ENCODE measurements at places on chromosomes 6 and 20.

GRCh38 chr6:89144354-89144906, 1.4 kb upstream of the PM20D2 start:
- no peak for DNase-seq

GRCh38 chr6:161013695-161014094, 22.1 kb downstream of the MAP3K4 start:
- DNase-seq, result no peak

GRCh38 chr6:46592740-46593139, 59.9 kb downstream of the CYP39A1 start:
- no peak for DNase-seq

- peak; percentile 41 for DNase-seq
Observed at GRCh38 chr6:39296745-39297640, 17.2 kb downstream of the KCNK17 start.

DNA sequence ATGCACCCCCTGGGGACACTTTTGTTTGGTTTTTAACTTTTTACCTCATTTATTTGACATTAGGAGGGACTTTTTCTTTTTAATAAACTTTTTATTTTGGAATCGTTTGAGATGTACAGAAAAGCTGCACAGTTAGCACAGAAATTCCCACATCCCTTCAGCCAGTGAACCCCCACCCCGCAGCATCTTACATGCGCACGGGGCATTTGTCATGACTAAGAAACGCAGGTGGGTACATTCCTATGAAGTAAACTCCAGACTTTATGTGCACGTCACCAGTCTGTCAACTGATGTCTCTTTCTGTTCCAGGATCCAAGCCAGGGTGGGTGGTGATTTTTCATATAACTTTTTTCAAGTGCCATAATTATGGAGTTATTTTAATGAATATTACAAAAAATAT, 4.9 kb upstream of the ZNF831 start:
- no peak for DNase-seq

DNA sequence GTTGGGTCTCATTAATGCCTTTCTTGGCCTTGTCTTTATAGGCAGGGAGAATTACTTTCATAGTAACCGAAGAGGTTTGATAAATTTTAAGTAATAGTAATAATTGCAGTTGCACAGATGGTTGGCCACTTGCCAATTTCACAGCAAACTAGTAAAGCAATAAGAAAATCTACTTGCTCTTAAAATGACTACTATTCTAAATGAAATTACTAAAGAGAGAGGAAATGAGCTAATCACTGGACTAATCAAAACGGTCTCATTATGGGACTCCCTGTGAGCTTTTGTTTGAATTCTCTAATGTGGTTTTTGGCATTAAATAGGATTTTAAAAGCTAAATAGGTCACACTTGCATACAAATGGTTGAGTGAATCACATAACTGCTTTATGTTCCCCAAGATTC, 227.4 kb upstream of the PLN start:
- peak; percentile 10 for DNase-seq

GRCh38 chr6:115594891-115595290, 465.8 kb downstream of the FRK start:
- no peak for DNase-seq

DNA sequence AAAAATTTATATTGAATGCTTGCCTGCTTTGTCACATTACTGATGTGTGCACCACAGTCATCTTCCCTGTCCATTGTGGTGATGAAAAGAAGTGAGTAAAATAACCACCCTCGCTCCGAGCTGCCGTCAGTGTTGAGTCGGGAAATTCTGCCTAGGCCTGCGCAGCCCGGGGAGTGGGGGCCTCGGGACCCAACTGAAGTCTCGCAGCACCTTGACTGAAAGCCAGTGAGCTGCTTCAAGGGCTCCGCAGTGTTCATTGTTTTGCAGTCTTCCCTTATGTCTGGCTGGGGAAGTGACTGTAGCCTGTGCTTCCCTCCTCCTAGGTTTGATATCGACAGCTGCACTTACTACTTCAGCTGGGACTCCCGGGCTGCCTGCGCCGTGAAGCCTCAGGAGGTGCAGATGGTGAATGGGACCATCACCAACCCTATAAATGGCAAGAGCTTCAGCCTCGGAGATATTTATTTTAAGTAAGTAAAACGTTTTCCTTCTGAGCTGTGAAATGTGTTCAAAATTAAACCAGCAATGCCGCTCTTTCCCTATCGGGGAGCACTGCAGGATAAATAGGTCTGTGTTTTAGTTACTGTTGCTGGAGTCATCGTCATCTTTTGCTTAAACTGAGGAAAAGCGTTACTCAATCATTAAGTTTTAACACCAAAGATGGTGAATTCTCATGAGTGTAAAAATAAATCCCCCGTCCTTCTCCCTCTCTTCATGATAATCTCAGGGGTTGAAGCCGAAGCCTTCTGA, 32.7 kb upstream of the SLC22A1 start:
- DNase-seq, result no peak

DNA sequence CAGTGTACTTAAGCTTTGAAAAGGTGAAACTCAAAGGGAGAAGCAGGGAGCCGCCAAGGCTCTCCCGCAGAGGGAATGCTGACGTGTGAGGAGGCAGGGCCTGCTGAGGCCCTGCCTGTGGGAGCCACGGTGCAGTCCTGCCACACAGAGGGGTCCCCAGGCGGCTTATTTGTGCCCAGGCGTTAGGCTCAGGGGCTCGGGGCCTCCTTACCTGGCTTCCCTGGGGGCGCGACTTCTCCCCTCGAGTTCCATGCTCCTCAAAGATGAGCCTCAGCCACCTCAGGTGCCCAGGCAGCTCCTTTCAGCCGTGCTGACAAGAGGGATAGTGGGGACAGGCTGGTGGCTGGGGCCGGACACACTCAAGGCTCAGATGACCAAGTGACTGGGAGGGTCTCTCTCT, 2.2 kb upstream of the KIF25 start:
- DNase-seq, result no peak

DNA sequence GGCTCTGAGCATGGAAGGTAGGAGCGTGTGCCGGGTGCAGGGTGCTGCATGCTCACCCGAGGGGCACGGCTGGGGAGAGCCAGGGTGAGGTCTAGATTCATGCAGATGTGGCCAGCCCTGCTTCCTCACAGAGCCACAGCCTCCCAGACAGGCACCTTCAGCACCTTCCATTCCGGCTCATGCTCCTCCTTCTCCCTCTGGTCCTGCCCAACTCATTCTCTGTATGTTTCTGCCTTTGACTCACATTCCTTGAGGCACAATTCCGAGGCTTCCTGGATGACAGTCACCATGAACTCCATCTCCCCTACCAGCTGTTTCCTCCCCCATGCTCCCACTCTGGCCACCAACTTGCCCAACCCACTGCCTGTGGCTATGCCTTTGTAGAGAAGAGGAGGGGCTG, 35.4 kb downstream of the DACT2 start:
- DNase-seq, result no peak

DNA sequence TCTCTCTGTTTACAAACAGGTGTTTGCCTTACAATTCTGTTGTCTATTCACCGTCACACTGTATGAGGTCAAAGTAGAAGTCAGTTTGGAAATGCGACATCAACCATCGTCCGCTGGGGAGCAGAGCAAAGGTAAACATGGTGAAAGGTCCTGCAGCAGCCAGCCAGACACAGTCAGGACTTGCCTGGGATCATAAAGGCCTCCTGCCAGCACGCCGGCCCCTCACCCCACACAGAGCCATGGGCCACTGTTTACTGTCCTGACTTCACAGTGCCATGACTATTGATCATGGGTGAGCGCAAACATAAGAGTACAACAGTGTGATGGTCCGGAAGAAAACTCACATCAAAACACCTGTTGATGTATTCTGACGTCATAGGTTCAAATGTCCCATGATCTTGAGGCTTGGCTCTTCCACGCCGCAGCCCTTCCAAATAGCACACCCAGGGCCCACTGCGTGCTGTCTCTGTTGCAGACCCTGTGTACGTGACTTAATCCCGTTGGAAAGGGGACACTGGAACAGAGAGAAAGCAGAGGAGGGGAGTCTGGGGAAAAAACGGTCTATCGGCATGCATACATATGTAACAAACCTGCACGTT, 16.9 kb upstream of the PPP1R3G start:
- DNase-seq, result no peak

- peak; percentile 62 for DNase-seq
Observed at GRCh38 chr6:37913210-37913609, 93.7 kb downstream of the ZFAND3 start.

- DNase-seq, result no peak
Observed at GRCh38 chr6:38722727-38723334, 7.7 kb downstream of the DNAH8 start.

GRCh38 chr6:21327326-21328112, 266.0 kb upstream of the SOX4 start:
- no peak for DNase-seq

DNA sequence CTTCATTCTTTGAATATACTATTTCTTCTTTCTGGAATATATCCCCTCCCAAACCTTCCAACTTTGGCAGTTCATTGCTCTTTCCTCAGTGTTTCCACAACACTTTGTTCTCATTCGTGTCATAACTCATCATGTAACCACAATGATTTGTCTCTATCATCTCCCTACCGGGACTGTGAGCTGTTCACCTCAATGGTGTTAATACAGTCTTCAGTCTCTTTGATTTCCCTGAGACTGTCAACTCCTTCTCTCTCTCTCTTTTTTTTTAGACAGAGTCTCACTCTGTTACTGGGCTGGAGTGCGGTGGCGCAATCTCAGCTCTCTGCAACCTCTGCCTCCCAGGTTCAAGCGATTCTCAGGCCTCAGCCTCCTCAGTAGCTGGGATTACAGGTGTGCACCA, 2.5 kb upstream of the MMP24 start:
- DNase-seq, result no peak

- peak; percentile 24 for DNase-seq
Observed at GRCh38 chr6:29792123-29793035, 35.2 kb upstream of the HLA-G start.

DNA sequence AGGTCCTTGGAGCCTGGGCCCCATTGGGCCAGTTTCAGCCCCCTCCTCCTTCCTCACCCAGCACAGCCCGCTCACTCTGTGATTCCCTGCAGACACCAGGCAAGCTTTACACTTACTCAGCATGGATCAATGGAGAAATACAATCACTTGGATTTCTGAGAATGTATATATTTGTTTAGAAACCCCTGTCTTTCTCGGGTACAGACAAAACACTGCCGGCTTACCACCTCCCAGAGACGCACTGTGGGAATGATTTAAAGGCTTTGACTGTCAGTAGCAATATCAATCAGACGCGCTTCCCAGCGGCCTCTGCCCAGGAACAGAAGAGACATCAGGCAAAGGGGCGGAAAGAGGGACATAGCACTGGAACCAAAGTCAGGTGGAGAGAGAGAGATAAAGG, 186.5 kb downstream of the MAFB start:
- no peak for DNase-seq

GRCh38 chr6:132192631-132193030, 208.6 kb downstream of the MOXD1 start:
- no peak for DNase-seq

DNA sequence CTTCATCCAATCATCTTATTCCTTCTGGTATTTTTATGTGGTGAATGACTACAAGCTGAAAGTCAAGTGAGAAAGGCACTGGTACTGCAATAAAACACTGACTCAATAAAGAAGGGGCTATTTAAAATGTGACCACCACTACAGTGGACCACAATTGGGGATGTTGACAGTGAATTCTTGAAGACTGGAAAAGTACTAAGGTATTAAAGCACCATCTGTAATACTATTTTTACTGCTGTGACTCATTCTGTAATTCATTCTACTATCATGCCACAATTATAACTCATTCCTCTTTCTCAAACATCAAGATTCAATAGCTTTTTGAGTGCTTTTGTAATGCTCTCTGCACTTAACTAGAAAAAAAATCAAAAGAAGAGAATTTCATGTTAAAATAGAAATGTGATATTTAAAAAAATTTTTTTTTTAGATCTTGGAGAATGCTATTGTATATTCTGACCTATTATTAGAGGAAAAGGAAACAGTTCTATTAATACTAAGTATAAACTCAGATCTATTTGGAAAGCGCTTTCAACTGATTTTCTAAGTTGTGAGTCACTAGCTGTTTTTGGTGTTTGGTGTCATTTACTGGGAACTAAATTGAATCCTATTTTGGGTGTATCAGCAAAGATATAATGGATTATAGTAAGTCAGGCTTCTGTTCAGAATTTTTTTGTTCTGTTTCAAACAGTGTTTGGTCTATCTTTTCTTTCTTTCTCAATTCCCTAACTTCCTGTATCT, 104.7 kb upstream of the TMEM170B start:
- DNase-seq, result no peak

- no peak for DNase-seq
Observed at GRCh38 chr6:145540741-145541140, 194.6 kb downstream of the EPM2A start.

DNA sequence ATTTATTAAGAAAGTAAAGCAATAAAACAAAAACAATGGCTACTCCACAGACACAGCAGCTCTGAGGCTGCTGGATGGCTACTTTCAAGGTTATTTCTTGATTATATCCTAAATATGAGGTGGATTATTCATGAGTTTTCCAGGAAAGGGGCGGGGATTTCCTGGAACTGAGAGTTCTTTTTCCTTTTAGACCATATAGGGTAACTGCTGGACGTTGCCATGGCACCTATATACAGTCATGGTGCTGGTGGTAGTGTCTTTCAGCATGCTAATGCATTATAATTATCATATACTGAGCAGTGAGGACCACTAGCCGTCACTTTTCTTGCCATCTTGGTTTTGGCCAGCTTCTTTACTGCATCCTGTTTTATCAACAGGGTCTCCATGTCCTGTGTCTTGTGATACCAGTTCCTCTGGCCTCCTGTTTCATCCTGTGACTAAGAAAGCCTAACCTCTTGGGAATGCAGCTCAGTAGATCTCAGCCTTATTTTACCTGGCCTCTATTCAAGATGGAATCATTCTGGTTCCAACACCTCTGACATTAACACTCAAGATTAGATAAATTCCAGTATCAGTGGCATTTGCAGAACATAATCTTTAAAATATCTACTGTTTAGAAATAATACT, 32.3 kb upstream of the TRDN start:
- no peak for DNase-seq

GRCh38 chr20:62423326-62423706, 4.0 kb downstream of the RBBP8NL start:
- DNase-seq, result no peak

GRCh38 chr6:134041093-134041492, 11.3 kb downstream of the SLC2A12 start:
- DNase-seq, result peak; percentile 56

DNA sequence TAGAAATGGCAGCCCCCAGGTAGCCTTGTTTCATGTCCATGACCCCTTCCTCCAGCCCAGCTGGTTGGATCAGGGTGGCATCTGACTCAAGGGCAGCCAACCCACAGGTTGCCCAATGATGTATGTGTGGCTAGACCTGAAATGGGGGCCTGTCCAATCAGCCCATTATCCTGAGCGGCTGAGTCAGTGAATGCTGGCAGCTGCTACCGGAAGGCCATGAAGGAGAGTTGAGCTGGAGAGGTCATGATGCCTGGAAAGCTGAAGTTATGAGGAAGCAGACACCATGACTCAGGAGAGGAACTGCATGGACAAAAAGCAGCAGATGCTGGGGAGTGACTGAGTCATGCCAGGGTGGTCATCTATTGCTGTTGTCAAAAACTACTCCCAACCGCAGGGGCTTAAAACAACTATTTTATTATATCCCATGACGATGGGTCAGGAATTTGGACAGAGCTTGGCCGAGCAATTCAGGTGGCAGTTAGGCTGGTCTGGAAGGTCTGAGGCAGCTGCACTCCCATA, 67.3 kb downstream of the MDGA1 start:
- DNase-seq, result peak; percentile 95

Measured in cardiac fibroblast (primary cell).